Cardiac septum (tissue), 1 donor: ENCODE measurements at places on chromosomes 12 and 14.

DNA sequence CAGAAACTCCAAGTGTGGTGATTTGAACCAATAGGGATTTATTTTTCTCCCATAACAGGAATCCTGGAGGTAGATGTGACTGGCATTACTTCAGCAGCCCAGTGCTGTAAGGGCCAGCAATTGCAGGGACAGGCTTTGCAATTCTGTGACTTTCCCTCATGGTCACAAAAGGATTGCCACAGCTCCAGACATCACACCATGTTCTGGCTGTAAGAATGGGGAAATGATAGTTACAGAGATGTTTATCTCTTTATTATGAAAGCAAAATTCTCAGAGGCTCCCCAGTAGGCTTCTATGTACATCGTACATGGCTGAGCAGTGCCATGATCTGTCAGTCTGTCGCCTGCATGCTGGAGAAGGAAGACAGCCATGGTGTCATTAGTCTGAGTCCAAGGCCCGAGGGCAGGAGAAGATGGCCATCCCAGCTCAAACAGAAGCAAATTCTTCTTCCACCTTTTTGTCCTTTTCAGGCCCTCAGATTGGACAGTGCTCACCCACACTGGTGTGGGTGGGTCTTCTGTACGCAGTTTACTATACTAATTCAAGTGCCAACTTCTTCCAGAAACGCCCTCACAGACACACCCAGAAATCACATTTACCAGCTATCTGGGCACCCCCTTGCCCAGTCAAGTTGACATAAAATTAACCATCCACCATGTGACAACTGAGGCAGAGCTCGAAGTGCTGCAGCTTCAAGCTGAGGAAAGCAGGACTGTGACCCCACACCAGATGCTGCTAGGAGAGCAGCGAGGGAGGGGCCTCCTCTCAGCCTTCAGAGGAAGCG, 17.2 kb downstream of the ZBTB42 start:
- peak; percentile 27 for DNase-seq

- no peak for DNase-seq
Measured at GRCh38 chr12:68001486-68002466, 12.5 kb downstream of the IFNG-AS1 start.

DNA sequence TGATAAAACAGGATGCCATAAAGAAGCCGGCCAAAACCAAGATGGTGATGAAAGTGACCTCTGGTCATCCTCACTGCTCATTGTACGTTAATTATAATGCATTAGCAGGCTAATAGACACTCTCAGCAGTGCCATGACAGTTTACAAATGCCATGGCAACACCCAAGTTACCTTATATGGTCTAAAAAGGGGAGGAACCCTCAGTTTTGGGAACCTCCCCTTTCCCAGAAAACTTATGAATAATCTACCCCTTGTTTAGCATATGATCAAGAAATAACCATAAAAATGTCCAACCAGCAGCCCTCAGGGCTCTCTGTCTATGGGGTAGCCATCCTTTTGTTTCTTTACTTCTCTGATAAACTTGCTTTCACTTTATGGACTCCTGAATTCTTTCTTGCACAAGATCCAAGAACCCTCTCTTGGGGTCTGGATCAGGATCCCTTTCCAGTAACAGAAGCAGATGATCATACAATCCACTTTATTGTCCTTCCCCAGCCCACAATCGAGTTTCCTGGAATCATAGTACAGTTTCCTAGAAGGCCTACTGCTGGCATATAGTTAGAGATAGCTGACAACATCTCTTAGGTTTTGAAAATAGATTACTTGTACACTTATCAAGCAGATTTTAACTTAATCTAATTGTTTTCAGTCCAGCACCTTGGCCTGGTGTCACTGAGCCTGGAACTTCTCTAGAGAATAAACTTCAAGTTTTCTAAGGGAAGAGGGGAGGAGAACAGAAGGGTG, 266.7 kb upstream of the HMGA2 start:
- no peak for DNase-seq

- DNase-seq = no peak
Measured at GRCh38 chr12:67410667-67411067, 141.5 kb downstream of the CAND1 start.
